ENCODE measurements at places on chromosomes 12 and 14.
A peak's percentile ranks its signal among the peaks of the same experiment; 100 is the strongest.

- DNase-seq: peak; percentile 60
Observed at GRCh38 chr12:122947352-122947792, 18.9 kb downstream of the ABCB9 start.

GRCh38 chr12:43501703-43502102 is 50.3 kb downstream of the ADAMTS20 start:
- no peak for DNase-seq

DNA sequence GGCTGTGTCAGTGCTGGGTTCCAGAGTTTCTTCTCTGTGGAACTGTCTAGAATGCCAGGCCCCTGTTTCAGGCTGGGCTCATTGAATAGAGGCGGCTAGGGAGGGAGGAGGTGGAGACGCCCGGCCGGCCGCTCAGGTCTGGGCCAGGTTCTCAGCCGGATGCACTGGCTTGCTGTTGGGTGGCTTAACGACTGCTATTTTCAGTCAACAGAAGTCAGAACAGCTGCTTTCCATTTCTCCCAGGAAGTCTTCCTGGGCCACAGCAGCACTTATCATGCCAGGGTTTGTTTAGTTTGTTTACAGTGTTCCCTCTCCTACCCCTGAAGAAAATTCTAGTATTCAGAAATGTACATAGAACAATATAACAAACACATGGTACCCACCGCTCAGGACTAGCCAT is 26.0 kb upstream of the VPS37B start:
- DNase-seq: no peak

- no peak for DNase-seq
Observed at GRCh38 chr12:5518584-5519365, 86.9 kb downstream of the NTF3 start.

GRCh38 chr12:67151886-67152285 is 117.3 kb upstream of the CAND1 start:
- no peak for DNase-seq

GRCh38 chr12:19642345-19642744 is 203.1 kb downstream of the AEBP2 start:
- no peak for DNase-seq

- peak; percentile 96 for DNase-seq
Observed at GRCh38 chr12:10722905-10723746, at the start of gene YBX3. TSS of gene YBX3 (minus strand) at chr12:10723323. CDS start at chr12:10723111, 212 bp downstream.

- no peak for DNase-seq
Observed at GRCh38 chr12:96365604-96366380, 34.4 kb downstream of the CDK17 start.

DNA sequence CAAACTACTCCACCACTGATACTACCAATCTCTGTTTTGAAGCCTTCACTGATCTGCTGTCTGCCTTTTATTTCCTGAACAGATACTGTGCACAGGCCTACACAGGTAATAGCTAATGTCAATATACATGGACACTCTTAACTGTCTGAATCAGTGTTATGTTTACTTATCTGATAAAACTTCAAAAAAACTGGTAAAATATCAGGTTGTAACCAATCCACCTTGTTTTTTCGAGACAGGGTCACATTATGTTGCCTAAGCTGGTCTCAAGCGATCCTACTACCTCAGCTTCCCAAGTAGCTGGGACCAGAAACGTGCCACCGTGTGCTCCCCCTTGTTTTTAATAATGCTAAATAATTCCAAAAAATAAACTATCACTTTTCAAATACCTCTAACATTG is 43.5 kb downstream of the HECTD1 start:
- DNase-seq: no peak

DNA sequence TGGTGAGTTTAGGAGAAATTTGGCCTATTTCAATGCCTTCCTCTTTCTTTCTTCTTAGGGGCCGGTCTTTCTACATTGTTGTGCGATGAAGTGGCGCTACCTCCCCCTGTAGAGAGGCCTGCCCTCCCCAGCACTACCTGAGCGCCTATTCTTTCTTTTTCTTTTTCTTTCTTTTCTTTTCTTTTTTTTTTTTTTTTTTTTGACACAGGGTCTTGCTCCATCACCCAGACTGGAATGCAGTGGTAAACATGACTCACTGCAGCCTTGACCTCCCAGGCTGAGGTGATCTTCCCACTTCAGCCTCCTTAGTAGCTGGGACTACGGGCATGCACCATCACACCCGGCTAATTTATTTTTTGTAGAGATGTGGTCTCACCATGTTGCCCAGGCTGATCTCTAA is 136.1 kb upstream of the MAX start:
- no peak for DNase-seq

All from right cardiac atrium (tissue), 5 donors.